ENCODE measurements at places on chromosomes 3 and 15.

- no peak for DNase-seq
Observed at GRCh38 chr15:93121973-93122910, 33.2 kb upstream of the RGMA start.

DNA sequence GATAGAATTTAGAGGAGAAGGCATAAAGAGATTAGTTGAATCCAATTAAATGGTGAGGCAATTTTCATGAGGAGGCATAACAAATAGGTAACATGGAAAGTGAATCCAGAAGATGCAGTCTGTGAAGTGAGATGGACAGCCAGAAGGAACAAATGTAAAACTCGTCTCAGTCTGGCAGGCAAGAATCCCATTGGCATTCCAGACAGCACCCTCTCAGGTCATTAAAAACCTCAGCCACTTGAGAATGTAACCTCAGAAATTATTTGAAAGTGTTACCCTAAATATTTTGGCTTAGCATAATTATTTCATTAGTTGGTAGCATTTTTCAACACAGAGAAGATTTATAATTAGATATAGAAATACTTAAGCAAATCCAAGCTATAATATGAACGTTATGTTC, 342.3 kb downstream of the LRRC3B start:
- DNase-seq = no peak

GRCh38 chr3:106018929-106019550, 150.2 kb upstream of the CBLB start:
- no peak for DNase-seq

DNA sequence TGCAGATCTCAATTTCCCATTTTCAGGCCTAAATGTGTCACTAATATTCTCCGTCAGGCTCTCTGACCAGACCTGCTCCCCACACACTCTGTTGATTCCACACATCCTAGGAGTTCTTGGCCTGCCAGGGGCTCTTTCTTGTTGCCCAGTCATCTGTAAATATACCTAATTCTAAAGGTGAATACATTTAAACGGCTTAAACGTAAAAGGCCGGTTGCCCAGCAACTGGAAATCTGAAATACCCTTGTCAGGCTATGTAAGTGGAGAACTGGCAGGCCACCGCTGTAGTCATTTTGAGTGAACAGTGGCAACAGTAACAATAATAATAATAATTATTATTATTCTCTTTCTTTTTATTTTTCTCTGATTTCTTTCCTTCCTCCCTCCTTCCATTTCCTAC, 302.7 kb downstream of the AGBL1 start:
- DNase-seq = no peak

GRCh38 chr3:51680196-51680595, 9.1 kb downstream of the TEX264 start:
- DNase-seq = no peak

DNA sequence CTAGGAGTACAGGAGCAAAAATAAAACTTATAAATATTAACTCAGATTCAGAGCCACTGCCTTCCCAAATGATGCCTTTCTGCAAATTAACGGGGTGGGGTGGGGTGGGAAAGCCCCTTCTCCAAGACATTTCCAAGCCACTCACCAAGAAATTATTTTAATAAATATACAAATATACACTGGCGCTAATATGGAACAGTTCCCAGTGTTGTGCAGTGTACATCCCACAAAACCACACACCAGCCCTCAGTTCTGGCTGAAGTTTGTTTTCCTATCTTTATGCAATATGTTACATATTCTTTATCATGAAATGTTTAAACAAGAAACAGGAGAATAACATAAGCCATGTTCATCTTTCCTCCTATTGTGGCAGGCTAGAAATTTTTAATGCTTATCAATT, 53.0 kb upstream of the GYG1 start:
- DNase-seq = no peak

GRCh38 chr3:139517321-139518065, 22.0 kb downstream of the RBP1 start:
- no peak for DNase-seq

DNA sequence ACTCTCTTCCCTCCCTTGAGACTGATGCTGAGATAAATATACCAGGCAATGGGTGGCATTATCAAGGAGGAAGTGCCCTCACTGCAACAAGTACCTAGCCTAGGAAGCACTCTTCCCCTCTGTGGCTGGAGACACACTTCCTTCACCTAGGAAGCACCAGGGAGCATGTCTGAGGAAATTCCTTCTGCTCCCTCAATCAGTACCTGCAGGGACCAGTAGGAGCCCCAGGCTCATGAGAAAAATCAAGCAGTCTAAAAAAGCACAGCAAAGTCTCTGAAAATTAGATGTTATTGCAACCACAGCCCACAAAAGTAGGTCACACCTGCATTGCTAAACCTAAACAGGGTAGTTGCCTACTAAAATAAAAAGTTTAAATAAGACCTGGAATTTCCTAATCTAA, 78.2 kb upstream of the TRPM1 start:
- no peak for DNase-seq

- DNase-seq = no peak
Observed at GRCh38 chr3:193910886-193911738, 224.8 kb upstream of the HES1 start.

GRCh38 chr3:10792208-10792607, 23.8 kb upstream of the SLC6A11 start:
- DNase-seq = no peak

- no peak for DNase-seq
Observed at GRCh38 chr15:70088455-70088854, 9.3 kb downstream of the TLE3 start.

DNA sequence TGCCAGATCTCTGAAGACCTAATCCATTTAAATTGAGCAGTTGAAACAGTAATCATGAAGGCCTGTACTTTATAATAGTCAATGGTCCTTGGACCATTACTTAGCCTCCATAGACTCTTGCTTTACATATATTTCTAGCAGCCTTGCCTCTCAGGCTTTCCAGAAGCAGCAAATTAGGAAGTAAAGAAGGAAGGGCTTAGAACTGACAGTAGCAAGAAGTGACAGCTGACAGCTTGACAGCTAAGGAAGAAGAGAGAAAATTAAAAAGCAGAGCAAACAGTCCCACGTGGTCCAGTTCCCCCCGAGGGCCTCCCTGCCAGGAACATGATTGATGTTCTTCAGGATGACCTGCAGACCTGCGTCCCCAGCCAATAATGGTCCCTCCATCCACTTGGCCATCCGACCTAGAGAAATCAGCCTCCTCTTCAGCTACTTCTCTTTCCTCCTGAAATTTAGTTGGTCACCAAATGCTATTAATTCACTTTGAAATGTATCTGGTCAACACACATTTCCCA, 15.0 kb upstream of the PSMD6 start:
- DNase-seq = no peak

DNA sequence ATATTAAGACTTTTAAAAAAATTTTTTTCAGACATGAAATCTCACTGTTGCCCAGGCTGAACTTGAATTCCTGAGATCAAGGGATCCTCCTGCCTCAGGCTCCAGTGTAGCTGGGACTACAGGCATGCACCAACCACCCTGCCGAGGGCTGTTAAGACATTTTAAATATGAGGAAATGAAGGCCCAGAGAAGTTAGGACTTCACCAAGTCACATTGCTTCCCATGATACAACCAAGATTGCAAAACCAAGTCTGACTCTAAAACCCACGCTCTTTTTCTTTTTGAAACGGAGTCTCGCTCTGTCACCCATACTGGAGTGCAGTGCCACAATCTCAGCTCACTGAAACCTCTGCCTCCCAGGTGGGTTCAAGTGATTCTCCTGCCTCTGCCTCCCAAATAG, 28.0 kb downstream of the PTPN9 start:
- no peak for DNase-seq

DNA sequence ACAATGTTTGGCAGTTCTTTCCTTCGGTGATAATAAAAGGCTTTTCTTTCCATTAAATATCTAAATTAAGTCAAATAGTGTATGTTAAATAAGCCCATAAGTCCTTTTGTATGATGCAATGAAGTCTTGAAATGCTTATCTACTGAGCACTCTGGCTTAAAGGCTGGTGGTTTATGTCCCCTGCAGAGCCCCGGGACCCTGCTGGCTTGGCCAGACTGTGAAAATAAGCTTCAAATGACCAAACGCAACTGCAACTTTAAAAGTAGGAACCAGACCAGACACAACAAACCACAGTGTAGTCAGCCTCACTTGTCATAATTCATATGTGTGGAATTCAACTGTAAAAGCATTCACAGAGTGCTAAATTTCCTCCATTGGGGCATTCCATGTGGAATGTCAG, 72.5 kb downstream of the FOXP1 start:
- peak; percentile 43 for DNase-seq

DNA sequence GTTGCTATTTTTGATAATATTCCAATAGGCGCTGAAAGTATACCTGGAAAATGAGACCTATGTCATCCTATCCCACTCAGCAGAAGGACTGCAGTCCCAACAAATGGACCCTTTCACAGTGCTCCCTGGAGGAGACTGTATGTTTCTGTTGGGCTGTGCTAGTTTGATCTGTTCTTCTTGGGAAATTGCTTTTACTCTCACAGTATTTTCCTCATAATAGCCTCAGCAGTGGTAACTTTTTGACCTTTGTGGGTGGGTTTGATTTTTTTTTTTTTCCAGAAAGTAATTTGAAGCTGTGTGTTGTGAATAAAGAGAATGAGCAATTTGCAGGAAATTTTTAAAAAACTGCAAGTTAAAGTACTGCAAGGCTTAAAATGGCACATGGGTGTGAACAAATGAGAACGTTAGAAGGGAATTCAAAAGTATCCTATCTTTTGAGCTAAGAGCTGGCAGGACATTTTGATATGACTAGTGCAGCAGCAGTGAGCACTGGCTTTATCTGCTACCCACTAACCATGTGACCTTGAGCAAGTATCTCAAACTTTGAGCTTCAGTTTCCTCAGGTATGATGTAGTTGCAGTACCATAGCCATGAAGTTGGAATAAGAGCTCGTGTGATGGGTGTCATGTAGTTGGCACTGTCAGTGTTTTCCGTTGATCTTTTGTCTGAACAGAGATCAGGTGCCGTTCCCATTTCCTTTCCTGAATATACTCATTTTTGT, 118.4 kb downstream of the ATG7 start:
- DNase-seq = no peak

DNA sequence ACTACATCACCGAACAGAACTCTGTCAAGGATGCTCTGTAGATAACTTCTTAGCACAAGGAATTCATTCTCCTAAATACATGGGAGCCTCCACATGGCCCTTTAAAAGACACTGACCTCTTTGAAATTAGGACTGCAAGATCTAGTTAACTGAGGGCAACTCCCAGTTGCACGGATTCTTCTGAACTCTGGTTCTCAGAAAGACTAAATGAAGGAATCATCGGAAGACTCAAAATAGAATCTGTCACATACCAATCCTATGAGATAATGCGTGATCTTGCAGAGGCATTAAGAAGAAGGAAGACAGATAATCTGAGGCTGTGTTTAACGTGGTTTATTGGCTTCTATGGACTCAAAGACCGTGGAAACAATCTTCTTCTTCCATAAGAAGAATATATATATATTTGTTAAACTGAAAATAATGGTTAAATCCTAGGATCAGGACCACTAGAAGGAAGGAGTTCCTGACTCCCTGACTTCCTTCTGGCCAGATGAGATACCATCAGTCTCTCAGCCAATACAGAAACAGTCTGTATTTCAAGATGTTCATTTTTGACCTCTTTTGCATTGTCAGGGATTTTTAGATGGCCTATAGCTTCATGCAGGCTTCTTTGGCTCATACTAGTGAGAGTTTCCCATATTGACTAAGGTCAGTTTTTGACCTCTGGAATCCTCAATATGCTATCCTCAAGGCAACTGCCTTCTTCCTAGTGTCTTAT, 33.9 kb upstream of the TBC1D23 start:
- DNase-seq = no peak

DNA sequence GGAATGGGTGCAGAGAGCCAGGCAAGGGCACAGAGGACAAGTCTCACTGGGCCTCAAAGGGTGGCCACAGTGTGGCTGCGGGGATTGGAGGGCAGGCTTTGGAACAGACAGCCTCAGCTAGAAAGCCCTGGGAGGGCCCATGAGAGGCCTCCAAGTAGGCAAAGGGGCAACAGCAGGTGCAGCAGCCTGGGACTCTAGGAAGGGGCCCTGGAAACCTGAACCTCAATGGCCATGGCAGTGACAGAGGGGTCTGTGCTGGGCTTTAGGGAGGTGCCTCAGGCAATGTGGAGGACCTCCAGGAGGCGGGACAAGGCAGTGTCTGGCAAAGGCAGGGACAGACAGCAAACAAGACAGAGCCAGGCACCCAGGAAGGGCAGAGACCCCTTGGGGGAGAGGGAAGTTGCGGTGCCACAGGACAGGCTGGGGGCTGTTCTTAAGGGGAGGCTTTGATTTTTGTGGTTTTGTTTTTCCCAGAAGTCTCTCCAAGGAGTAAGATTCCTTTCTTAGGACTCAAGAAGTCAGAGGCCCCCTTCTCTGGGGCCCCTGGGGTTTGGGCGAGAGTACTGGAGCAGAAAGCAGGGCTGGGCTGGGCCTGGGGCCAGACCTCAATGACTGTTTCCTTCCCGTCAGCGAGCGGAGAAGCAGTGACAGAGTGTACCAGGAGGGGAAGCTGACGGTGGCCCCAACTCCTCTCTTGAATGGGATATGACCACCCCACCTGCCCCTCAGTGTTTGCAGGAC, 9.7 kb downstream of the STOML1 start:
- peak; percentile 79 for DNase-seq

GRCh38 chr3:101994386-101994785, 145.1 kb downstream of the NFKBIZ start:
- DNase-seq = peak; percentile 91

DNA sequence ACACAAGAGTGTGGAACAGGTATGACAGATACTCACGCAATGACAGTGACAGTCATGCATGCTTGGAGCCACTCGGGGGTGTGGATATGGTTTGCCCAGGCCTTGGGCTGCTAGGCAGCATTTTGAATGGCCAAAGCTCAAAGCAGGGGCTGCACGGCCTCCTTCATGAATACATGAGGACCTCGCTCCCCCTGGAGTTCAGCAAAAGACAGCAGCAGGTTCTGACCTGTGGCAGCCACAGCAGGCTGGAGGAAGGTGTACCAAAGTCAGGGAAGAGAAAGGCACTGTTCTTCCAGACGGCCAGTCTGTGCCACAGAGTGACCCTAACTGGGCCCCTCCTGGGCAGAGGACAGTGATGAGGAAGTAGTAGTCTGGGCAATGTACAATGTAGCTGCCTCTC, 88.2 kb upstream of the C2CD4B start:
- no peak for DNase-seq

- DNase-seq = no peak
Observed at GRCh38 chr3:14768182-14768790, 50.5 kb upstream of the FGD5 start.

GRCh38 chr3:72968266-72968664, 28.3 kb upstream of the PPP4R2 start:
- no peak for DNase-seq

GRCh38 chr15:83166218-83166617, 41.4 kb downstream of the HDGFL3 start:
- no peak for DNase-seq

All from mammary epithelial cell (primary cell).